ENCODE measurements at places on chromosomes 4 and X.

GRCh38 chrX:119887721-119888425, 7.8 kb upstream of the AKAP14 start:
- peak; percentile 19 for DNase-seq

DNA sequence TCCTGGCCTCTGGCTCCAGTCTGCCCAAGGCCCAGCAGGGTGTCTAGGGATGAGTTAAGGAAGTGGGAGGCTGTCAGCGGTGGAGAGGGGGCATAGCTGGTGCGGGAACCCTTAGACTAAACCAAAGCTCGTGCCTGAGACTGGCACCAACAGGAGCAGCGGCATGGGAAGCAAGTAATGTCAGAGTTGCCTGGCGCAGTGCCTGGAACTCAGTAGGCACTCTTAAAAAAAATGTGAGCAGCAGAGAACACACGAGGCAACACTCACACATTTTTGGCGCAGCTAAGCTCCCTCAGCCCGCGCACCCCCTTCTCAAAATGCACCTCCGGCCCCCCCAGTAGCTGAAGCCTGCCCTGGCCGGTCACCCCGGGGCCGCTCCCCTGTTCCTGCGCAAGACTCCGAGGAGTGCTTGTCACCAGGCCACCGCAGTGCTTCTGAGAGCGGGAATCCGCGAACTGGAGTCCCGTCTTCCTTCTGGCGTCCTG, 583 bp downstream of the GABRE start:
- DNase-seq = no peak

DNA sequence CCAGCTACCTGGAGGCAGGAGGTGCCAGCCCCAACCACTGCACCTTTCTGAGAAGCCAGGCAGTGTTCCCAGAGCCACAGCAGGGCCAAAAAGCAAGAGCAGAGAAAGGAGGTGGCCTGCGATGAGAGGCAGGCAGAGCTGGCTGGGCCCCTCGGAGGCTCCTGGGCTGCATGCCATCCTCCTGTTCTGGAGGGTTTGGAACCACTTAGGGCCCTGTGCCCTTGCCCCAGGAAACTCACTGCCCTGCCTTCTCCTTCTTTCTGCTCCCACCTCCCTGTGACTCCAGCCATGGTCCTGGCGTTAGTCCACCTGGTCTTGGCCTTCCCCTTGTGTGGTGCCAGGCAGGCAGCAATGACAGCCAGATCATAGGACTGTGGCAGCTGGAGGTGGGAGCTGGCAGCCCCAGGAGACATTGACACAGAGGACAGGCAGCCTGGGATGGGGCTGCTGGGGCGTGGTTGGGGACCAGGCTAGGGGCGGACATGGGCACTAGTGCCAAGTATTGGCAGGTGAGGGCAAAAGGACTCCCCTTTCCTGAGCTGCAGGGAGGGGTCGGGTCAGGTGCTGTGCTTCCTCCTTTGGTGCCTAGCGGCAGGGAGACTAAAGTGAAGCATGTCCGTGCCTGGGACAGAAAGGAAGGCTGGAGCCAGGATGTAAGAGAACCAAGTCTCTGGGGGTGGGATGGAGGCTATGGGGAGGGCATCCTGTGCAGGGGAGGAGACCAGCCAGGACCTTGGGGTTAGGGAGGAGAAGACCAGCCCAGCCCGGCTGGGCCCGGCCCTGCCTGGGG, 1.4 kb downstream of the APLN start:
- no peak for DNase-seq

- DNase-seq = no peak
Observed at GRCh38 chr4:17327591-17327990, 184.3 kb downstream of the QDPR start.

GRCh38 chrX:133579631-133580030, 164.3 kb upstream of the GPC4 start:
- DNase-seq = no peak

DNA sequence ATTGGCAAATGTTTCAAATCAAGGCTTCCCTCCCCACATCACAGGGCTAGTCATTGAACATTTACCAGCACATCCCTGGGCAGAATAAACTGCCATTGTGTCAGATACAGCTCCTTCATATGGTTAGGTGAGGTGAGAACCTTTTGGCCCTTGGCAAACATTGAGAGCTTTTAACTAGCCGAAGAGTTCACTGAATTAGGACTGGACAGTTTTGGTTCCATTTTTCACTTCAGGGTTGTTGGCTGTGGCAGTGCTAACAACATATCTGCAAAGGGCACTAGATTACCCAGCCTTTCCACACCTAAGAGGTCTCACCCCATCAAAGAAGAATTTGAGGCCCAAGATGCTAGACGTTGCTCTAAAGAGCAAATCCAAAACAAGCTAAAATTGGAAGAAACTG, 180.7 kb downstream of the GUCY2F start:
- no peak for DNase-seq

- DNase-seq = no peak
Observed at GRCh38 chr4:120709991-120710390, 212.5 kb downstream of the PRDM5 start.

DNA sequence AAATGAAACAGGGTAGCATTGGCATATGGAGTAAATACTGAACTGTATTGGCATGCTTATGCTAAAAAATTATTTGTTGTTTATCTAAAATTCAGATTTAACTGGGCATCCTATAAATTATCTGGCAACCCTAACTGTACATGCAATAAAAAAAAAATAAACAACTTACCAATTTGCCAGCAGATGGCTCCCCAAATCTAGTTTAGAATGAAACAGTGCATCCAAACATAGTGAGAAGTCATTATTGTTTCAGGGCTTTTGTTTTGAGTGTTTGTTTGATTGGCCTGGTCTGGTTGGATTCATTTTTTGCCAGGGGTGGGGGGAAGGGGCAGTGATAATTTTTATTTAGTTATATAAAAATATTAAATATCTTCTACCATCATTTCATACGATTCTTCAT, 12.8 kb upstream of the NSUN7 start:
- DNase-seq = no peak

DNA sequence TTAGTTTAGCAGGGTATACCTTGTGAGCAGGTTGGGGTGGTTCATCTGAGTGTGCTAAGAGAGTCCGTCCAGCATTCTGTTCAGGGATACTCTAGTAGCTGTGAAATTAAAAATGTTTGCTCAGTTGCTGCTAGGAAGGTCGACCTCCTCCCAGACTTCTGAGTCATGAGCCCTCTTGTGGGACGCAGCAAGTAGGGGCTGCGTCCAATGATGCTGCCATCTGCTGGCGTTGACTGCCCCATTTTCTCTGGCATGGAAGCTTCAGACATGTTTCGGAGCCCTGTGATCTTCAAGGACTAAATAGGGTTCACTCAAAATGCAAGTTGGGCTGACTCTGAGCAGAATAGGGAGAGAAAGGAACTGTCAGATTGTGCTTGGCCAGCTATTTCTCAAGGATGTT, 201.0 kb upstream of the ARSJ start:
- DNase-seq = peak; percentile 4

GRCh38 chr4:125266901-125267604, 47.7 kb upstream of the FAT4 start:
- DNase-seq = no peak

- no peak for DNase-seq
Observed at GRCh38 chrX:6674734-6675133, 139.8 kb upstream of the VCX3A start.

DNA sequence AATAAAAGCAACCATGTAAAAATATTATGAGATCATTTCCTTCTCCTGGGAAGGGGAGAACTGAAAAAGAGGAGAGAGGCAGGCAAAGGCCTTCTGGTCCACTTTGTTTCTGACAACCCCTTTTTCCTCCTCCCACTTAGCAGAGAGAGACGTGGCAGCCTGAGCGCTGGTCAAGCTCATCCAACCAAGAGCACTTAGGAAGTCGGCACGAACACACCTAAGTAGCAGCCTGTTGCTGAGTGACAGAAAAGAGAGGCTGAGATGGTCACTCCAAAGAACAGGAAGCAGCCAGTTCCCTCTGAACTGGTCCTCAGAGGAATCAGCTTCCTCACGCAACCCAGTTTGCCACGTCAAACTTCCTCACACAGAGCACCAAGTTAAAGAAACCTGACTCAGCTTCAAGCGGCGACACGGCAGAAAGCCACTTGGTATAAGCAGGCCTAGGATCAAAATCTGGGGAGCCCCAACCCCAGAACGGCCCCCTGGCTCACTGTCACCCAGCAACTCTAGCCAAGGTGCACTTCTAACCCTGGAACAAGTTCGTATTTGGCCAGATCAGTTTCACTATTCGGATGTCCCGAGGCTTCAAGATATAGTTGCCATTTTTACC, 861 bp downstream of the SEC24D start:
- DNase-seq = no peak

All from stimulated activated CD8-positive, alpha-beta memory T cell treated with anti-CD3 and anti-CD28 coated beads, Interleukin-15, amount 100 ng/mL, for 1 hour (primary cell).